ENCODE measurements at places on chromosomes 6 and 20. TPM values are rescaled to one million over a fixed set of nuclear protein-coding genes. Genes with fewer than 3 reads are reported as not detected.

- no peaks in the 10 kb centered on the region for H3K36me3 ChIP-seq
- no peak overlapping the region for H3K27ac ChIP-seq
- H3K4me1 ChIP-seq = no peaks in the 10 kb centered on the region
- no peak for DNase-seq
- no peak overlapping the region for H3K4me3 ChIP-seq
These were observed 87.9 kb downstream of the BFSP1 start for GRCh38 chr20:17443131-17443858.

DNA sequence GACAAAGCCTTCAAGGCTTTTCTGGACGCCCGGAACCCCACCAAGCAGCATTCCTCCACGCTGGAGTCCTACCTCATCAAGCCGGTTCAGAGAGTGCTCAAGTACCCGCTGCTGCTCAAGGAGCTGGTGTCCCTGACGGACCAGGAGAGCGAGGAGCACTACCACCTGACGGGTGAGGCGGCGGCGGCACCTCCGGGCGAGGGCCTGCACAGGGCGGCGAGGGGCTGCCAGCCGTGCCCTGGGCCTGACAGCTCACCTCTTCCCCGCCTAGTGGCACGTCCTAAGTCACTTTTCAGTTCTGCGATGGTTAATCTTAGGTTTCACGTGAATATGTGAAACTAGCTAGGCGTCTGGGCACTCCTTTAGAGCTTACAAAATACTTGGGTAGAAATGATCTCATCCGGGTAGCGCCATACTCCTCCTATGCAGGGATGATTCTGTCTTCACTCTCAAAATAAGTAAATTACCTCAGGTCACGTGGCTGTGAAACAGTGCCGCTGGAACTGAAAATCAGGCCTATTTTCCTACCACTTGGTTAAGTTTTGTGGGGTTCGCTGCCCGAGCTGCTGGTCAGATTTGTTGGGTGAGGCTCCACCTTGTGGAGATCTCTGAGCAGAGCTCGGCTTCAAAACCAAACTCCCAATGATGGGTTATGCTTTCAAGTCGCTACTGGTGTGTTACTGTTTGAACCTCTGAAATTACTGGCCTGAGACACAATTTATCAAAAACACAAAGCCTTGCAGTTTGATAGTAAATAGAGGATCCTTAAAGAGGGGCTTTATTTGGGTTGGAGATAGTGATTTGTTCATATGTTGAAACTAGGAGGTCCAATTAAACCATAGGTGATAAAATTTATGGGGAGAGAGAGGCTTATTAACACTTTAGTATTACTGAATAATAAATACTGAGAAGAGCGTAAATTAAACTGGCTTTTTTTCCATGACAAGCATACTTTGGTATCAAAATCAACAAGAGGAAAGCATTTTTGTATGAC, 15.5 kb upstream of the CLDN20 start:
- no peaks in the 10 kb centered on the region for H3K4me1 ChIP-seq
- H3K27me3 ChIP-seq = no peaks in the 10 kb centered on the region
- peaks cover 65% of the 10 kb centered on the region for H3K36me3 ChIP-seq
- H3K27ac ChIP-seq = no peak overlapping the region
- no peak overlapping the region for H3K4me3 ChIP-seq

Gene PERP
- total RNA-seq = 4.8 TPM

GRCh38 chr20:58075586-58076345, 152.7 kb downstream of the ANKRD60 start:
- no peaks in the 10 kb centered on the region for H3K36me3 ChIP-seq
- DNase-seq = no peak
- H3K27me3 ChIP-seq = no peaks in the 10 kb centered on the region
- H3K27ac ChIP-seq = no peak overlapping the region
- H3K4me3 ChIP-seq = no peak overlapping the region
- H3K4me1 ChIP-seq = peaks cover 3% of the 10 kb centered on the region

DNA sequence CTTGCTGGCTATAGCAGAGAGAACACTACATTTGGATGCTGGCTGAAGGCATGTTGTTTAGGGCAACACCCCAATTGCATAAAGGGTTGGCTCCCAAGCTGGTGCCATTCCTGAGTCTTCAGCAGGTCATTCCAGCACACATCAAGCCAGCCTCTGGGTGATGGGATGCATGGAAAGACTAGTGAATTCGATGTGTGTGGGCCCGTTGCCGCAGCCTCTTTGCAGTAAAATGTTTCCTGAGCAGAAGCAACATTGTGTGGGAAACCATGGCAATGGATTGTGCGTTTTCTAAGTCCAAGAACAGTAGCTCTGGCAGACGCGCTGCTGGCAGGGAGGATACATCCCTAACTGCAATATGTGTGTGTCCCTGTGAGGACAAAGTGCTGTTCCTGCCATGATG, 142.4 kb upstream of the SLC24A3 start:
- no peaks in the 10 kb centered on the region for H3K27me3 ChIP-seq
- H3K36me3 ChIP-seq = no peaks in the 10 kb centered on the region
- no peak for DNase-seq

- peaks cover 5% of the 10 kb centered on the region for H3K36me3 ChIP-seq
- peaks cover 3% of the 10 kb centered on the region for H3K27me3 ChIP-seq
- H3K4me3 ChIP-seq = peak overlapping the region; percentile 82
- H3K4me1 ChIP-seq = peaks cover 37% of the 10 kb centered on the region
These were observed 2.9 kb upstream of the HIVEP2 start for GRCh38 chr6:142947714-142948480.

Gene BPIFB4
- not detected for total RNA-seq

- no peaks in the 10 kb centered on the region for H3K4me1 ChIP-seq
- H3K4me3 ChIP-seq = no peak overlapping the region
- no peaks in the 10 kb centered on the region for H3K36me3 ChIP-seq
- no peak overlapping the region for H3K27ac ChIP-seq
- peaks cover 14% of the 10 kb centered on the region for H3K27me3 ChIP-seq
These were observed 167.4 kb downstream of the SASH1 start for GRCh38 chr6:148509800-148510581.
